ENCODE measurements at places on chromosomes 3 and 15. TPM values are rescaled to one million over a fixed set of nuclear protein-coding genes. Genes with fewer than 3 reads are reported as not detected.

Gene RPN1
- total RNA-seq, result 348 TPM

Gene MAP3K13
- total RNA-seq, result 33.5 TPM

Gene SLC12A1
- total RNA-seq, result not detected

Gene IVD
- 46.8 TPM for total RNA-seq

Gene PLOD2
- total RNA-seq, result 38.5 TPM

Gene SOX14
- total RNA-seq, result not detected

Gene IL17RC
- total RNA-seq, result 39.6 TPM

Gene HCLS1
- 0.92 TPM for total RNA-seq

Gene CHRM5
- not detected for total RNA-seq

Gene SLC7A14
- total RNA-seq, result not detected

Gene OR5K2
- not detected for total RNA-seq

Gene RGMA
- 1.0 TPM for total RNA-seq

Gene NSUN3
- 11.0 TPM for total RNA-seq

Gene TMEM266
- total RNA-seq, result 0.21 TPM

Gene CPN2
- not detected for total RNA-seq

Gene MSL2
- 19.3 TPM for total RNA-seq

Gene MGLL
- 71.8 TPM for total RNA-seq

Gene PIGZ
- 0.88 TPM for total RNA-seq

Gene LRRN1
- total RNA-seq, result 26.8 TPM

Gene DZIP1L
- total RNA-seq, result 6.6 TPM

Gene CNTN6
- total RNA-seq, result 0.34 TPM

Gene SGO1
- 6.9 TPM for total RNA-seq

Gene AGTR1
- not detected for total RNA-seq

Gene MTFMT
- 18.5 TPM for total RNA-seq

Gene IL17RD
- 28.7 TPM for total RNA-seq

Gene RAD51
- total RNA-seq, result 1.3 TPM

Gene HAUS2
- 31.1 TPM for total RNA-seq

Gene ATP13A4
- 0.42 TPM for total RNA-seq

Gene UNC13C
- 0.21 TPM for total RNA-seq

Gene LYZL4
- total RNA-seq, result not detected

Gene ECE2
- total RNA-seq, result not detected

Gene FEZF2
- not detected for total RNA-seq

Gene SIN3A
- total RNA-seq, result 16.5 TPM

Gene PLSCR5
- total RNA-seq, result not detected

Gene APBA2
- total RNA-seq, result 51.4 TPM

Gene GOLGA8T
- 0.27 TPM for total RNA-seq

Gene WDR53
- 7.3 TPM for total RNA-seq

Gene FBXO40
- total RNA-seq, result under 0.01 TPM

Gene ACTRT3
- 3.8 TPM for total RNA-seq

Gene AMOTL2
- total RNA-seq, result 200 TPM

Gene ADAMTS9
- total RNA-seq, result 217 TPM

Gene NR1I2
- 0.14 TPM for total RNA-seq

Gene SLC22A13
- 0.34 TPM for total RNA-seq

Gene DNAJC19
- total RNA-seq, result 25.4 TPM

Gene AGBL1
- not detected for total RNA-seq

Gene SLC35A5
- total RNA-seq, result 30.5 TPM

Gene HTR3E
- total RNA-seq, result not detected

Gene ALPK3
- total RNA-seq, result 54.5 TPM

Data from kidney epithelial cell (primary cell).